ENCODE measurements at places on chromosomes 2 and 18.

DNA sequence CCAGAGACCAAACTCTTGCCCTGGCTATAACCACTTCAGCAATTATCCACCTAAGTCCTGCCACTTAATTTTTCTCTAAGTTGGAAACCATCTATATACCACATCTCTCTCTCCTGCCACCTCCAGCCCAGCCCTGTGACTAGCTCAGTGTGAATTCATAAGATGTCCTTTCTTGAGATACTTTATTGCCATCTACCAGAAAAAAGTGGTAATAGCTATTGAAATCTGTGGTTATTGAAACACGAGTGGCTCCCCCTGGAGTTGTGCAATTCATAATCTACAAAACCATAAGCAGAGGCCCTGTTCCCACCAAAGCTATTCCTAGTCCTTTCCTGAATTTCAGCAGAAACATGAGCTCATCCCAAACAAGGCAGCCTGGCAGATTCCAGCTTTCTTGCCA lies 324.0 kb downstream of the TXNL1 start:
- DNase-seq, result no peak

GRCh38 chr2:182543741-182544525 lies 117.1 kb upstream of the PDE1A start:
- DNase-seq, result no peak

DNA sequence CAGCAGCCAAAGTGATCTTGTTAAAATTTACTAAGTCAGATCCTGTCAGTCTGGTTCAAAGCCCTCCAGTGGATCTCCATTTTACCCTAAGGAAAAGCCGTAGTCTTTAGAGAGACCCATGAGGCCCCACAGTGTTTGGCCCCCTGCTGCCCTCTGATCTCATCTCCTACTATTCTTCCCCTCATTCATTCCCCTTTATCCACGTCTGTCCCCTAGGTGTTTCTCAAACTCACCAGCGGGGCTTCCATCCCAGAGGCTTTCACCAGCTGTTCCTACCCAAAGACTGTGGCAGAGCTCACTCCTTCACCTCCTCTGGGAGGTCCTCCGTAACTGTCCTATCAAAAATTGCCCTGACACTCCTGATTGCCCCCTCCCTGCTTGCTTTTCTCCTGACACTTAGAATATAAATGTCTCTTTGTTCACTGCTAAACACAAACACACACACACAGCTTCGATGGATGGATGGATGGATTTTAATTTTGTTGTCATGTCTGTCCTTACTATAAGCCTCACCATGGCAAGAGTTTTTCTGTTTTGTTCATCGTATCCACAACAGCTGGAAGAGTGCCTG lies 26.1 kb downstream of the LIMS1 start:
- peak; percentile 19 for DNase-seq

- DNase-seq, result peak; percentile 90
Measured at GRCh38 chr2:61470122-61470951, 550 bp downstream of the USP34 start.

DNA sequence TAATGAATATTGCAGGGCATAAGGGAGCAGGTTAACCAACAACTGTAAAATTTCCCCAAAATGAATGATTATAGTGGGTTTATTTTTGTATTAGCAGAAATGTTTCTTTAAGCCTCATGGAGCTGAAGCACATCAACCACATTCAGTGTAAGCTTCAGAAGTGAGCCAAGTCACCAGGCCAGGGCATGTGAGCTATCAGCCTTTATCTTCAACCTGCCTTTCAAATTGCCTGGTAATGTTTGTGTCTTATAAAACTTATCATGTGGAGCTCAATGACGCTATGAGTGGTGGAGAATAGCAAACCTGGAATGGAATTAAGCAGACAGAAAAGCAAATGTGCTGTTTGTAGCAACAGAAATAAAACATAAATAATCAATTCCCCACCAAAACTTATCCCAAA lies 1068.4 kb downstream of the LRP1B start:
- no peak for DNase-seq

DNA sequence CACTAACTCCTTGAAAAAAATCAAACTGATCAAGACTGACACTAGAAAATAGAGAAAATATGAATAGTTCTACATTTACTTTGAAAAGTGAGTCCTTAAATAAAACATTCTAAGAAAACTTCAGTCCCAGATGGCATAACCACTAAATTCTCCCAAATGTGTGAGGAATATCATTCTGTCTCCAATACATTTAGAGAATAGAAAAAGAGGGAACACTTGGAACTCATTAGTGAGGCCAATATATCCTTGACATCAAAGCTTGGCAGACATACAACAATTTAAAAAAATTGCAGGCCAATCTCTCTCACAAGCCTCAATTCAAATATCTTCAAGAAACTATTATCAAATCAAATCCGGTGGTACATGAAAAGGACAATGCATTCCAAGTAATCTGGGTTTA lies 79.3 kb upstream of the TMEM247 start:
- no peak for DNase-seq

GRCh38 chr2:206981739-206982340 lies 42.5 kb downstream of the CPO start:
- DNase-seq, result peak; percentile 92

DNA sequence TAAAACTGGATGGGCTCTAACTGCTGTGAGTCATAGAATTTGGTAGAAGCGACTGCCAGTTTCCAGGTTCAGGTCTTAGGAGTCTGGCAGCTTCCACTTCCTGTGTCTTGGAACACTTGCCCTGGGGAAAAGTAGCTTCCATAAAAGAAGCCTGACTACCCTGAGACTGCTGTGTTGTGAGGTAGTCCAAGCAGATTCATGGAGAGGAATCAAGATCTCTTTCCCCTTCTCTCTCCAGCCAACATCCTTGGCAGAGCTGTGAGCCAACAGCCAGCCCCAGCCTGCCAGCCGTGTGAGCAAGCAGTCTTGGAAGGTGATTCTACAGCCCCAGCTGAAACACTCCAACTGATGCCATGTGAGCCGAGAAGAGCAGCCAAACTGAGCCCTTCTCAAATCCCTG lies 33.7 kb downstream of the SLC20A1 start:
- DNase-seq, result no peak

GRCh38 chr2:146814971-146815370 lies 1029.9 kb upstream of the ACVR2A start:
- DNase-seq, result no peak

GRCh38 chr2:140851258-140851981 lies 1279.4 kb downstream of the LRP1B start:
- peak; percentile 8 for DNase-seq

DNA sequence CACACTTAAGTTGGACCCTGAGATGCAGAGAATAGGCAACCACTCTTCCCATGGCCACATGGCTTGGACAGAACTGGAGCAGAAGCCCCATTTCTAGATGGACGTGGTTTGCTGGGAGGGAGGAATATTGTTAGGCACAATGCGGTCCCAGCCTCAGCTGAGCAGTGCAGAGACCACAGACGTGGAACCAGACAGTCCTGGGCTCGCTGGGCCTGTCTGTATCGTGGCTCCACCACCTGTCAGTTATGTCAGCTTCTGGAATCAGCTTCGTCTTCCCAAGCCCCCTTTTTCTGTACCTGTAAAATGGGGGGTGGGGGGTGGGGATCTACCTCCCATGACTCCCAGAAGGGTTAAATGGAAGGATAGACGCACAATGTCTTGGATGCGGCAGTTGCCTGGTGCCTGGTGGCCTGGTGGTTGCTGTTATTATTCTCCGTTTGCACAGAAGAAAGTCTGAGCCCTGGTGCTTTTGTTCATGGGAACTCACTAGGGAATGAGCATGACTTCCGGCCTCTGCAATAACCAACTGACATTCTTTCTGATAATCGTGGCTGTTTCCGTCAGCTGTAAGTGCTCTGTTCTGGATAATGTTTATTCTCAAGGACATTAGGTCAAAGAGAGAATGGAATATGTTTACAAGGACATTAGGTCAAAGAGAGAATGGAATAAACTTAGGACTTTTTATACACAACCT lies 31.4 kb downstream of the COLEC11 start:
- DNase-seq, result no peak

GRCh38 chr2:116499389-116499788 lies 1315.1 kb upstream of the DDX18 start:
- DNase-seq, result no peak
